Fibroblast of skin of scalp (primary cell): ENCODE measurements at places on chromosomes 7 and 10.

DNA sequence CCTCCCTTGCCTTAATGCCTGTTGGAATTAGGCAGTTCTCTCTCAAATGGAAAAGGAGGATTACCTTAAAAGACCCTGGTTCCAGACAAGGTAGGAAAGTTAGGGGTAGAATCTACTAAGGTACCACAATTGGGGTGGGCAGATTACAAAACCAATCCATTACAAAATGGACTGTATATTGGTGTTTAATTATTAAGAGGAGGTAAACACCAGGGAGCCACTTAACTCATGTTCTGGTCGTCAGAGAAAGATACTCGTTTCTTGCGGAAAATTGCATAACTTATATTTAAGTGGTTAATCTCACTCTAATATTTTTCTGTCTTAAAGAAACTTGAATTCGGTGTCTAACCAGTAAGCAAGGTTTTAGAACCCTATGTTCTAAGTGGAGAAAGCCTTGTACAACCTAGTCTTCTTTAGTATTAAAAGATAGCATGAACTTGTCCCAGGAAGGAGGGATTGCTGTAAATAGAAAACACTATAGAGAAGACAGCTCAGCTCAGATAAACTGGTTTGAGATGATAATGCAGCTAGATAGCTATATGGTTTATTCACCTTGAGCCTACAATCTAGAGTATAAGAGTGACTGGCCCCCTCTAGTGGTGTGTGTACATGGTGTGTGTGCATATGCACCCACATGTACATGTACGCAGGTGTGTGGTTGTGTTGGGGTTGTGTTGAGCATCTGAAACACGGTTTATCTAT, 58.0 kb upstream of the STRIP2 start:
- peak; percentile 16 for DNase-seq

DNA sequence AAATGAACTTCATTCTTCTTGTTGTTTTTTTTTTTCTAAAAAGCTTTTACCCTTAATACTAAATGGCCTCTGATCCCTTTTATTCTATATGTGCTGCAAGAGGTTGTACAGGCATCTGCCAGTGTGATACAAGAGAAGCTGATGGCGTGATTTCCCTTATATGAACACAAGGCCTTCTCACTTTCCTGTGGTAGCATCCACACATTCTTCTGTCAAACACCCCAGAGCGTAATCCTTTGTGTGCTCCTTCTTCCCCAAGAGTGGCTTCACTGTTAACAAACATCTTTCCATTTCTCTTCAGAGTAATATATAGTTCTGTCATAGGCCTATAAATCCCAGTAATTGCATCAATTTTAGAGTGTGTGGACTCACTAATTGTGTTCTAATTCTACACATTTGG, 86.3 kb upstream of the CAPZA2 start:
- DNase-seq, result no peak

GRCh38 chr7:82704121-82704520, 260.5 kb upstream of the CACNA2D1 start:
- DNase-seq, result no peak

- DNase-seq, result no peak
Observed at GRCh38 chr10:15253951-15254807, 85.7 kb upstream of the NMT2 start.

- peak; percentile 36 for DNase-seq
Observed at GRCh38 chr7:110090110-110090820, 1000.7 kb upstream of the LRRN3 start.

- DNase-seq, result no peak
Observed at GRCh38 chr10:49158915-49159314, 25.1 kb upstream of the FAM170B start.

- DNase-seq, result no peak
Observed at GRCh38 chr7:23593706-23594105, 3.5 kb upstream of the CCDC126 start.

- DNase-seq, result no peak
Observed at GRCh38 chr10:91743465-91743864, 54.8 kb upstream of the TNKS2 start.

DNA sequence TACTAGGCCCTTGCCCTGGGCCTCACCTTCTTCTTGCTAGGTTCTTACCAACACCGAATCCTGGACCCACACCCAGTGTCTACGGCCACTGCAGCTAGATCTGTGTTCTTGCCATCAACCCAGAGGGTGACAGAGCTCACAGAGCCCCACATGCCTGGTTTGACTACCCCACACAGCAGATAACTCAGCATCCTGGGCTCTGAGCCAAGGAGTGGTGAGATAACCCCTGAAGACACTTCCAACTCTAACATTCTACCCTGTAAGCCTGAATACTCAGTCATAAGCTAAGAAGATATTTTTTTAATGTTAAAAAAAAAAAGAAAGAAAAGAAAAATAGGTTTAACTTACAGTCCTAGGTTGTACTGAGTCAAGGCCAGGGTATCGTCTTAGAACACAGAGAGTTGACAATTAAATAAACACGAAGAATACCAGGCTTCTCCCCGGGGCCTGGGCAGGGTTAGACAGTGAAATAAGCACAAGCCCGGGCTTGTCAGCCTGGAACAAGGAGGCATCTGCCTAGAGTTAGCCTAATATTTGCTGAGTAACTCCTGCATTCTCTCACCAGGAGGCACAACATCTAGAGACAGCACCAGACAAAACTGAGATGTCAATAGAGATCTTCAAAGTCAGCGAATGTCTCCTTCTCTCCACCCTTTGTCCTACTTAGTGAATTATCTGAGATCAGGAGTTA, 556.5 kb upstream of the LRRN3 start:
- peak; percentile 53 for DNase-seq

DNA sequence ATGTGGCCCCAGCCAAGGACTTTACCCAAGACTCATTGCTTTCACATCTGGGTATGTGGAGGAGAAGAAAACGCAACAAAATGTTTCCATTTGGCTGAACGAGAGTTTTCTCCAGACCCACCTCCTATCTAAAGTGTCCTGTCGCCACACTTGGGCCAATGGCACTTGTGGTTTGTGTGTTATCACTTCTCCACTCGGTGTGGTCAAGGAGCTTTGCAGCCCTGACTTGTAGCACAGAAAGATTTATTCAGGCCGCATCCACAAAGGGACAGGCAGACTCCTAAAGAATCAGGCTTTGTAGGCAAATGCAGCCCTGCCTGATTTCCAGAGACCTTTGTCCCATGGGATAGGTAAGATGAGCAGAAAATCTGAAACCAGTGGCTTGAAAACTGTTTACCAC, 12.8 kb upstream of the LRRC4 start:
- no peak for DNase-seq

- no peak for DNase-seq
Observed at GRCh38 chr10:71390461-71390835, 6.3 kb upstream of the CDH23 start.

DNA sequence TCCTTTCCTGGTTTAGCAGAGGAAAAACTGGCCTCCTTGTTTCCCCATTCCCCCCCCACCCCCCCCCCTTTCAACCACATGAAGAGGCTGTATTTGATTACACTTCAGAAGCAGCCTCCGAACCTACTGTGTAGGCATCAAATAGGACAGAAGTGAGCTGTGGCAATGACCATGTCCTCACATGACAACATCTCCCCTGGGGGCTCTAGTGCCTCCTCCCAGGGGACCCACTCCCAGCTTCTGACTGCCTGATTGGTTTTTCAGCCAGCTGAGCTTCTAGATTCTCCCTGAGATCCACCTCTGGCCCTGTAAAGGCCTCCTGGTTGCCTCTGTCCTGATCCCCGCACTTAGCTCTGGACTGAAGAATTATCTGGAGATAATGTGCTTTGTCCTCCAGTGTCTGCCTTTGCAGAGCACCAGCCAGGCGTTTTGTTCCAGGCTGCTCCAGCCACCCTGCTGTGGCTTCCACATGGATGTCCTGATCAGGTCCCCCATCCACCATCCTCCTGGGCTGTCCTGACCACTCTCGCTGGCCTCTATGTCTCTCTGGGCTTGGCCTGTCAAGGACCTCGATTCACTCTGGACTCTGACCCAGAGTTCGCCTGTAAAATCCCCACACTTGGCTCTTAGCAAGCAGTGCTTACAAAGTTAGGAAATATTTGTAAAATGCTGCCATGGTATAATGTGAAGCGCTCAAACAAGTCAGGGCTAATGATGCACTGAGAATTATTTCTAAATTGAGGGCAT, 42.4 kb upstream of the TOMM7 start:
- no peak for DNase-seq

DNA sequence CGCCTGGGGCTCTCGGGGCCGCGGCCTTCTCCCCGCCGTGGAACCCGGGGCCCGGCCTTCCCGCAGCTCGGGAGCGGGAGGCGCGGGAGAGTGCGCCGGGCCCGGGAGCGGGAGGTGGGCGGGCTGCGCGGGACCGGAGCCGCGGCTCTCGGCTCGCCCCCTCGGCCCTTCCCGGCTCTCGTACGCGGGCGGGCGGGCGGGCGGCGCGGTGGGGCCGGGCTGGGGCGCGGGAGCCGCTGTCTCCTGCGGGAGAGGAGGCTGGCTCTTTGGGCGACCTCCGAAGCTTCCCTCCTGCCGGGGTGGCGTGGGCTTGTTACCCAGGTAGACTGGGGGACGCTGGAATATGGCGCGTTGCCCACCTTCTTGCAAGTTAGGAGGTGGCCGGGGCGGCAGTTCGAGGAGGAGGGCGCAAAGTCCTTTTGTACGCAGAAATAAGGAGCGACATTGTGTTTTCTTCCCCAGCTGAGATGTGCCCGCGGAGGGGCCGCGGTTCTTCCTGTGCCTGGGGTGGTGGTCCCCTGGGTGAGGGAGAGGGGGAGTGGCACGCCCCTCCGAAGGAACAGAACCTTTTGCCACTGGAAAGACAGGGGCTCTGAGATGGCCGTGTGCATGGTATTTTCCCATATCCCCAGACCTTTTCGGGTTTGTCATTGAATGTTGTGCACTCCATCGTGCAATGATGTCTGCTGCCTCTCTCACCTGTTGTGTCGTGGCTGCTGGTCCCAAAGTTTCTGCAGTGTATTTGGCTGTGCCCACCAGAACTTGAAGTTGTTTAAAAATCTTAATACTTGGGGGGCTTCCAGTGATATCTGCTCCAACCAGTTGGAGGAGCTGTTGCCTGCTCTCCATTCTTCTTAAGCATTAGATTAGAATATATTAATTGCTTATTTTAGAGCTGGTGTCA, 844 bp downstream of the NRF1 start:
- DNase-seq, result peak; percentile 34

- no peak for DNase-seq
Observed at GRCh38 chr10:132790934-132791829, 5.2 kb upstream of the NKX6-2 start.

GRCh38 chr7:141950806-141951205, 4.0 kb upstream of the CLEC5A start:
- DNase-seq, result no peak

- peak; percentile 51 for DNase-seq
Observed at GRCh38 chr10:63256009-63256773, 123.1 kb downstream of the NRBF2 start.

DNA sequence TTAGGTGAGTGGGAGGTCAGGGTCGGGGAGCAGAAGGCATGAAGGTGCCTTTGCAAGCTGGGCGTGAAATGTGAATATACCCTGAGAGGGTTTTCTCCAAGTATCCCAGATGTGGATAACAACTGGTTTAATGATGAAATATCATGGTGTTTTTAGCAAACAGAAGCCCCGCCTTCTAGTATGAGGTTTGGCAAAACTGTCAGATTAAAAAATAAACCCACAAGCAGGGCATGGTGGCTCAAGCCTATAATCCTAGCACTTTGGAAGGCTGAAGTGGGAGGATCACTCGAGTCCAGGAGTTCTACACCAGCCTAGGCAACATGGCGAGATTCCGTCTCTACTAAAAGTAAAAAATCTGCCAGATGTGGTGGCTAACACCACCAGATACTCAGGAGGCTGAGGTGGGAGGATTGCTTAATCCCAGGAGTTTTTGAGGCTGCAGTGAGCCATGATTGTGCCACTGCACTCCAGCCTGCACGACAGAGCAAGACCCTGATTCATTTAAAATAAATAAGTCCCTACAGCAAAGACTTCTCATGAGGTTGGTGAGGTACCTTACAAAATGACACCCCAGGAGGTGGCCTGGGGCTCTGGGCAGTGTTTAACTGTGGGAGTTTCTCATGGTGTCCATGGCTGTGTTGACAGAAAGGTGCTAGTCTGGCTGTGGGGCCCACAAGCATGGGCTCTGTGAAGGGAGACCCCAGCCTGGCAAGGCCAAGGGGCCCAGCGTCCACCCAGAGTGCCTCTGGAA, 6.7 kb upstream of the PWWP2B start:
- DNase-seq, result peak; percentile 46

- DNase-seq, result no peak
Observed at GRCh38 chr10:122044045-122044661, 55.2 kb downstream of the TACC2 start.

GRCh38 chr10:110241407-110241806, 34.0 kb downstream of the MXI1 start:
- no peak for DNase-seq

DNA sequence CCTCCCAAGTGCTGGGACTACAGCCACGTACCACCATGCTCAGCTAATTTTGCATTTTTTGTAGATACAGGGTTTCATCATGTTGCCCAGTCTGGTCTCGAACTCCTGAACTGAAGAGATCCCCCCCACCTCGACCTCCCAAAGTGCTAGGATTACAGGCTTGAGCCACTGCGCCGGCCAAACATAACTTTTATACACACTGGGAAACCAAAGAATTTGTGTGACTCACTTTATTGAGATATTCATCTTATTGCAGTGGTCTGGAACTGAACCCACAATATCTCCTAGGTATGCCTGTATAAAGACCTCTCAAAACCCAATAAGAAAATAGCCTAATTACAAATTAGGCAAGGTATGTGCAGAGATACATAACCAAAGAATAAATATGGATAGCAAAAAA, 182.6 kb upstream of the FEZF1 start:
- DNase-seq, result peak; percentile 7

DNA sequence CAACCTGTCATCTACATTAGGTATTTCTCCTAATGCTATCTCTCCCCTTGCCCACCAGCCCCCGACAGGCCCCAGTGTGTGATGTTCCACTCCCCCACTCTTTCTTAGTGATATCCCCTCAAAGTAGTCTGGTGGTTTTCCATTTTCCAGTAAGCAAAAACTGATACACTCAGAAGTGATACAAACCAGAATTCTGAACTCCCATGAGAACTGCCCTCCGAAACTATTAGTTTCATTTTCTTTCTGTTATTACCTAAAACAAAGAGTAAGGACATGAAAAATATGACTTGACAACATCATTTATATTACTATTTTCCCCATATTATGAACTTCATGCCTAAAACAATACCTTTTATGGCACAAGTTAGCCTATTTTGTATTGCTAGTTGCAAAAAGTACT, 175.0 kb downstream of the OTUD1 start:
- no peak for DNase-seq

- DNase-seq, result no peak
Observed at GRCh38 chr10:69780077-69780476, 21.6 kb upstream of the COL13A1 start.

DNA sequence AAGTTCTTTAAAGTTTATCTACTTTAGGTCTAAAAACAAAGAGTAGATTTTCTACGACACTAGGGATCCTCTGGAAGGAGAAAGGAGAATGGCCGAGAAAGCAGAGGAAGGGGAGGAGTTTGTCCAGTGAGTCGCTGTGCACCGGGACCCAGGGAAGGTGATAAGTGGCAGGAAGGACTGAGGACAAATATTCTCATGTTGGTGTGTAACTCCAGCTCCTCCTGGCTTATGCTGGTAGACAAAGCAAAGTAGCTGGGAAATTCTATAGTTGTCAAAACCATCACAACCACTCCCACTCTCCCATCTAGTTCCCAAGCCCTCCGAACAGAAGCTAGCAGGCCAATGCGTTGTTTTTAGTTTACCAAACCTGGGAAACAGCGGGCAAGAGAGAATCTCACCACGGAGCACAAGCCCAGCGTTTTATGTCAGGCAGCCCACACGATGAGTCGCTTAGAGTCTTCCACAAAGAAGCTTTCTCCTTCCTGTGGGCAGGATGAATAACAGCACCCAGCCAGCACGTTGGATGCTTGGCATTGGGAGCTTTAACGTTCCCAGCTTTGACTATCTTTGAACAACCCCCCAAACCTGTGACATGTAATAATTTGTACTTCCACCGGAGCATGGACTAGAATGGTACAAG, 32.9 kb upstream of the JCAD start:
- DNase-seq, result peak; percentile 55
